ENCODE measurements at places on chromosomes 7 and 10. TPM values are rescaled to one million over a fixed set of nuclear protein-coding genes. Genes with fewer than 3 reads are reported as not detected.

PIK3CG gene
- total RNA-seq, result 6.2 TPM

PSMG3 gene
- 35.7 TPM for total RNA-seq

TACR2 gene
- total RNA-seq, result 0.73 TPM

CTTNBP2 gene
- total RNA-seq, result 2.2 TPM

PTPN20 gene
- total RNA-seq, result 11.5 TPM

CPEB3 gene
- total RNA-seq, result 11.2 TPM

AZGP1 gene
- 1,010 TPM for total RNA-seq

C10orf62 gene
- not detected for total RNA-seq

RBM20 gene
- 1.6 TPM for total RNA-seq

XRCC2 gene
- 0.64 TPM for total RNA-seq

RAMP3 gene
- 32.9 TPM for total RNA-seq

AGFG2 gene
- 50.2 TPM for total RNA-seq

CYP2C19 gene
- 1.3 TPM for total RNA-seq

Data from suprapubic skin (tissue), 4 donors.